ENCODE measurements at places on chromosomes 6 and 20.

- no peak for DNase-seq
Measured at GRCh38 chr6:154536999-154537398, 26.5 kb upstream of the CNKSR3 start.

- DNase-seq = no peak
Measured at GRCh38 chr6:7762760-7763159, 36.9 kb downstream of the BMP6 start.

DNA sequence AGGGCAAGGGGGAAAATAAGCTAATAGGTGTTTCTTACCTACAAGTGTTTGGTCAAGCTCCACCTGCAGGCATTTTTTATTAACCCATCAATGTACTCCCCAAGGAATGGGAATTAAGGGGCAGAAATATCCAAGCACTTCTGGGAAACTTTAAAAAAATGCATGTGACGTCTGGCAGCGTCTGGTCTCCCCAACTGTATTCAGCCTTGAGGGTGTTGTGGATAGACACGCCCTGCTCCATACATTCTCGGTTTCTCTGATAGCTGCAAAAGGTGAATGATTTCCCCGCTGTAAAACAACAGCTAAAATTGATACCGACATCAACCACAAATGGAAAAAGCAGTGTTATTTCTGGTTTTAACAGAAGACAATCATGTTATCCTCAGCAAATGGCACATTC lies 2.5 kb upstream of the FOXQ1 start:
- DNase-seq = no peak

GRCh38 chr20:24357177-24357576 lies 112.3 kb upstream of the SYNDIG1 start:
- no peak for DNase-seq

DNA sequence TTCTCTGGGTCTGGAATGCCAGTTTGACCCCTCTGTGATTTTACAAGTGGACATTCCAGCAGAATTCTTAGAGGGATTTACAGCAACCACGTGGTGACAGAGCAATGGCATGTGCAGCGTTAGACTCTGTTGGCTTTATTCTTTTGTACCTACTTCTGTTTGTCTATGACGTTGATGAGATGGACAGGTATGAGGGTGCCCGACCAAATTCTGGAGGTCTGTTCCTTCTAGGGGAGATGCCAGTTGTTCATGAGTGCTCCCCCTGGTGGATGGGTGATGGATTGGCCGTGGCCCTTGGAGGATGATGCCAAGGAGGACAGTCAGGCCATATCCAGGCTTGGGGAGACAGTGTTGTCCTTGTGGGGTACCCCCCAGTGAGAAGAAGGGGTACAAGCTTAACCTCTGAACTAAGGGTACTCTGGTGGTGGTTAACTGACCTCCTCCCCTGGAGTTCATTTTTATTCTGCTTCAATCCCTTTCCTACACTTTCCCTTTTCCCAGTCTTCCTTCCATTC lies 198.6 kb downstream of the DTNBP1 start:
- DNase-seq = peak; percentile 62

GRCh38 chr6:3489027-3489757 lies 32.3 kb upstream of the SLC22A23 start:
- DNase-seq = no peak

DNA sequence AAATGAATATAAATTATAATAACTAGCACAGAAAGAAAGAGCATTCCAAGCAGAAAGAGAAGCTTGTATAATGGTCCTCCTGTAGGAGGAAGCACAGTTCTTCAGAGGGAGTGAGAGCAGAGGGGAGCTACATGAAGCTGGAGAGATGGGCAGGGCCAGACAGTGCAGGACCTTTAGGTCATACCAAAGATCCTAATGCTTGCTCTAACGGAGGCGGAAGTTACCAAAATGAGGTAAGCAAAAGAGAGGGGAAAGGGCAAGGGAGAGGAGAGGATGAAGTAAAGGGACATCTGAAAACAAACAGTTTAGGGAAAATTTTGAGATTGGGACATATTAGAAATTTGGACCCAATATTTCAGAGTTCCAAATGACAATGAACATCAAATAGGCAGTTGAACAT lies 50.2 kb downstream of the HBS1L start:
- DNase-seq = no peak

- DNase-seq = no peak
Measured at GRCh38 chr6:69813508-69813907, 16.7 kb upstream of the LMBRD1 start.

Measured in activated T-cell treated with anti-CD3 and anti-CD28 coated beads, Interleukin-2, amount 50 U/mL, for 1 hour (primary cell).